ENCODE measurements at places on chromosomes 2 and 18.

GRCh38 chr2:15031745-15032240, 399.3 kb downstream of the LRATD1 start:
- DNase-seq = no peak

GRCh38 chr2:16079637-16080036, 139.3 kb downstream of the MYCN start:
- DNase-seq = no peak

- no peak for DNase-seq
These were observed 22.1 kb upstream of the KCNG2 start for GRCh38 chr18:79775441-79776221.

DNA sequence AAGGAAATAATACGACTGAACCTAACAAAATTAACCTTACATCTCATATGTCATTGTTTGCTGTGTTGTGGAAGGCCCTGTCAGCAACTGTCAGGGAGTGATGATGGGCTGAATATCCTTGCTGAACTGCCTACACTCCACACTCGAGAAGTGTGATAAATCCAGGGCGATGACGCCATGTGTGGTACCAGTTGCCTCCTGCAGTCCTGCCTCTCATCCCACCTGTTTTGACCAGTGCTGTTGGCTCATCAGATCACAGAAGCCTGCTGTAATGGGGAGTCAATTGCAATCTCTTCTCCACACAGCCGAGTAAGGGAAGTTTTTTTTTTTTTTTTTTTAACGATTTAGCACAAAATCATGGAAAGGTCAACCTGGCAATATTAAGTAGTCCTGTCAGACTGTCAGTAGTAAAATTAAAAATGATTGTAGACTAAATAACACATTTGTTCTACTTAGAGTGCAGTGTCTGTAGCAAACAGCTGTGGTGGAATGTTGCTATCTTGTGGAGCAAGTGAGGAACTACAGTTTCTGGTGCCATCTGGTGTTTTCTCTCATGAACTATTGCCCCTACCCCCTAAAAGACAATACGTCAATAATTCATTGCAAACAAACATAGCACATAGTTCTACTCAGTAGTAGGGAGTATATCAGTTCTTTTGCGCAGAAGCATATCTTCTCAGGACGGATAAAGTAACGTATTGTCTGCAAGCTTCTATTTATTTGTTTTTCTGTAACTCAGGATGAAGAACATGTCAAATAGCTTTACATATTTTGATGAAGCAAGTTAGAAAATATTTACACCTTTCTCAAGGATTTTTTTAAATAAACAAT, 347.6 kb downstream of the CTNNA2 start:
- no peak for DNase-seq

- DNase-seq = no peak
These were observed 3.0 kb upstream of the CPS1 start for GRCh38 chr2:210553373-210553772.

DNA sequence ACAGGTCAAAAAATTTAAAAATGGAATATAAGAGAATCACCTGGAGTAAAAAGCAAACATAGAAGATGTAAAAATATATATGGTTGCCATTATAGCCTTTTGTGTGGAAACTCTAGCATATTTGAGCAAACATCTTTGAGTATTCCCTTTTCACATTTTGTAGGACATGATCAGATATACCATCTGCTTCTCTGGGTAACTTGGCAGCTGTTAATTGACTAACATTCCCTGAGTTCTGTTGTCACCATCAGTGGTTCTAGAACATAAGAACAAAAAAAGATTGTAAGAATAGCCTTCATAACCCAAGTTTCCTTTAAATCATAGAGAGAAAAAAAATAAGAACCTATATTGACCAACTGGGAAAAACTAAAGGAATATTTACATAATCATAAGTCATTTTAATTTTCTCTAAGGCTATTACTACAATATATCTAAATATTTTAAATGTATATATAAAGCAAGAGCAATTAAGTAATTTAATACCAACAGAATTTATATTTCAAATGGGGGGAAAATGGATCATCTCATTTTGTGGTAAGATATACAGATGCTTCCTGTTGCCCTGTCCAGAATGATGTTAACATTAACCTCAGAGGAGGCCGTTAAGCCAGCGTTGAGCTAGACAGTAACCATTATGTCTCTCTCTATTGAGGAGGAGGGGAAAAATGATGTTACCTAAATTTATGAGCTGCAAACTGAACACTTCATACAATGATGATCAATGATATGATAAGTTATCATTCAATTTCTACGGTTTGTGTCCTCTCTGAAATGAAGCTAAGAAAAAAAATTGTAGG, 9.8 kb upstream of the INO80D start:
- no peak for DNase-seq

DNA sequence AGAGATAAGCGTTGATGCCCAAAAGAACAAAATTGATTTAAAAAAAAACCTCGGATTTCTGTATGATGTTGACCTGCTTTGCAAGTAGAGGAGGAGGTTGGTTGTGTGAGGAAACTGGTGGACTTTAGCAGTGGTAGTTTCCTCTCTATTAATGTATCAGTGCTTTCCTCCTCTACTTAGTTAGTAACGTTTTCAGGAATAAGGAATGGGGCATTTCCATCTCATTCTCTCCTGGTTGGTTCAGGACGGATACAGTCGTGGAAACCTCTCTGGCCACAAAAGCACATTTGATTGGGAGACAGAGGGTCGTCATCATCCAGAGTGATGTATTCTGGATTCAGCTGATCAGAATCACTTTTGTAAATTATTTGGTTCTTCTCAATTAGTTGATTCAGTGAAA, 1.5 kb downstream of the FHOD3 start:
- no peak for DNase-seq

- no peak for DNase-seq
These were observed 34.1 kb upstream of the UBE2F start for GRCh38 chr2:237932731-237933131.

DNA sequence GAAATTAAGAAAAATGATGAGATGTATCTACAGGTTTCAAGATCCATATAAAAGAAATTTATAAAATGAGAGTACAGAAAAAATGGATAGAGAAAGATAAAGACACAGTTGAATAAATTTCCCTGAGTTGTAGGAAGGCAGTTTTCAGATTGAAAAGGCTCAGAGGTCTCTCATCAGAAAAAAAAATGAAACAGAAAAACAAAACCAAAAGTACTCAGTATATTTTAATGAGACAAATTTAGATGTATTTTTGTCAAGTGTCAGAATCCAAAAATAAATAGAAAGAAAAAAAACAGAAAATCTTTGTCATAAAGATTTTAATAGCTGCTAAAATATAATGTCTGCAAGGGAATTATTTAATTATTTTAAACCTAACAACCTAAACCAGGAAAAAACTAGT, 520.5 kb downstream of the KCNJ3 start:
- DNase-seq = no peak
